ENCODE measurements at places on chromosomes 6 and 20. TPM values are rescaled to one million over a fixed set of nuclear protein-coding genes. Genes with fewer than 3 reads are reported as not detected.
A peak's percentile ranks its signal among the peaks of the same experiment; 100 is the strongest.

The CTCFL gene
- total RNA-seq: not detected

The MOCS1 gene
- total RNA-seq: 1.1 TPM

The FAM210B gene
- 2.2 TPM for total RNA-seq

The TSHZ2 gene
- 29.8 TPM for total RNA-seq

The SPTLC3 gene
- not detected for total RNA-seq

The CPNE5 gene
- total RNA-seq: 2.2 TPM

The ARMH2 gene
- total RNA-seq: 0.45 TPM

The SNAP25 gene
- total RNA-seq: 0.13 TPM

GRCh38 chr20:3738111-3739053 is 5.9 kb downstream of the HSPA12B start:
- no peak for ATAC-seq

- peak; percentile 62 for ATAC-seq
Observed at GRCh38 chr20:13312300-13312699, 91.2 kb downstream of the ISM1 start.

DNA sequence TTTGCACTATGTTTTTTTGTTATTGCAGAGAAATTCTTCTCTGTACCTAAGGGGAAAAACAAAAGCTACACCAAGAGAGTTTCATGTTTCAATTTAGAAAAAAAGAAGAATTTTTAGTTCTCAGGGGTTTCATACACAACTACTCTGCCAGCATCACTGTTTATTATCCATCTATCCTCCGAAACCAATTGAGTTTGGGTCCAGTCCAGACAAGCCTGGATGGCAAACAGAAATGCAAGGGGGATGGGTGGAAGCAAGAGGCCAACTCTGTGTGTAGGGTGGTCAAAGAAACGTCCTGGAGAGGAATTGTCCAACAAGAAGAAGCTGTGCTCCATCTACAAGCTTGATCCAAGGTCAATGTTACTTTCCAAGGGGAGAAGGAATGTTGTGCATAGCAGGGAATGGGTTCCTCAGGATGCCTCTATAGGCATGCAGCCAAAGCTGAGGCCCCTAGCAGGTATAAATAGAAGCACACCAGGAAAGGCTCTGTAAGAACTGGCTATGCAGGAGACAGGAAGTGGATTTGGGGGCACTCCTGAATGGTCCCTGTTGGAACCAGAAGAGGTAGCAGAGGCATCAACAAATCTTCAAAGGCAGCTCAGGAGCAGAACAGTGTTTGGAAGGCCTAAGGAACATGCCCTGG is 64.4 kb downstream of the FILIP1 start:
- ATAC-seq: no peak

GRCh38 chr6:164756142-164756541 is 553.3 kb downstream of the C6orf118 start:
- no peak for ATAC-seq

DNA sequence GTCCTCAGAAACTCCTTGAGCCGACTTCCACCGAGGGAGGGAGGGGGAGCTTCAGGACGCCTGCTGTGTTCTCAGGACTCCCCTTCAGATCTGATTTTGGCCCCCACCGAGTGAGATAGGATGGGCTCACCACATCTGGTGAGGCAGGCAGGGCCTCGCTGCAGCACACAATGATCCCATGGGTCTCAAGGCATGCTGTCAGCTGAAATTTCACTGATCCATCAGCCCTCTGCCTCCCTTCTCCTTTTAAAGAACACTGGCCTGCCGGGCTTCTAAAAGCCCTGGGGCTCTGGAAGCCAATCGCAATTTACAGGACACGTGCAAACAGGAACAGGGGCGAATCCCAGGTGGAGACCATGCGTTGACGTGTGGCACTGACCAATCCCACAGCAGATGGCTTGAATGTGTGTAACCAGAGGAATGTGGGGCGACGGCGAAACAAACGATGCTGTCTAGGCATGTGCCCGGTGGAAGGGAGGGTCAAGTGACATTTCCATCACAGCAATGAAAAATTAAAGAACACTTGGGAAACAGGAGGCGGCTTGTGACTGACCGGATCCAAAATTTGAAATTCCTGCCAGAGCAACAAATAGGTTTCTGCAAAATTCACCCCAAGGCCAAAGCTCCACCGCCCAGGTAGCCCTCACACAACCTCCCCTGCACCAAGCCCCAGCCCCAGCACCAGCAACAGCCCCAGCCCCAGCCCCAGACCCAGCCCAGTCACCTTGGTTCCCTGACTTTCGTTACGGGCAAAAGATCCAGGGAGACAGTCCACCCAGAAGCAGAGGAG is 167.1 kb upstream of the ZNF337 start:
- ATAC-seq: no peak

DNA sequence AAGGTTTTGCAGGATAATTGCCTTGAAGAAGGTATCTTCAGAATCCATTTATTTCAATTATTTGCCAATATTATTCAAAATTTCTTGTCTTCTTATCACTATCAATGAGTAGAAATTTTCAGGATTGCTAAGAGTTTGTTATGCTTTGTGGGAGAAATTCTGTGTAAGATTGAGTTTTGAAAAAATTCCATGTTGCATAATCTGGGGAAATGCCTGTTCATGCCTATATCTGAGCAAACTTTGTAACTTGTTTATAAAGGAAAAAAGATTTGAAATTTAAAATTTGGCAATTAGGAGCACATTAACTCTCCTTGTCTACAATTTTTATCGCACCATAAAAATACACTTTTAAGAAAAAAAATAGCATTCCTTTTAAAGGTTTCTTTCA is 39.8 kb upstream of the EDN1 start:
- ATAC-seq: no peak

DNA sequence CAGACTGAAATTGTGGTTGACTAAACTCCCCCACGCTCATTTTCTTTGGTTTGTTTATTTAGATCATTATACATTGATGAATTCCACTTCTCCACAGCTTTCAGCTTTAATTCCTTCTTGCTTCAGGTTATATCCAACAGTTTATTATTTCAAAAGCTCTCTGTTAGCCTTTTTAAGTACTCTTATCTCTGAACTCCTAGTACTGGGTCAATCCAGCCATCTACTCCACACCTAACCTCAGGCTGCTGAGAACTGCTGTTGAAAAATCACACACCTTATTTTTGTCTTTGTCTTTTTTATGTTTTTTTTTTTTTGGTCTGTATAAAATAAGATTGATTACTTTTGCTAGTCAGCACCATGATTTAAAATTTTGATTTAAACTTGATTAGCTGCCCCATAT is 32.9 kb downstream of the FLRT3 start:
- ATAC-seq: no peak

GRCh38 chr6:46281110-46281509 is 110.3 kb upstream of the ENPP5 start:
- ATAC-seq: no peak

DNA sequence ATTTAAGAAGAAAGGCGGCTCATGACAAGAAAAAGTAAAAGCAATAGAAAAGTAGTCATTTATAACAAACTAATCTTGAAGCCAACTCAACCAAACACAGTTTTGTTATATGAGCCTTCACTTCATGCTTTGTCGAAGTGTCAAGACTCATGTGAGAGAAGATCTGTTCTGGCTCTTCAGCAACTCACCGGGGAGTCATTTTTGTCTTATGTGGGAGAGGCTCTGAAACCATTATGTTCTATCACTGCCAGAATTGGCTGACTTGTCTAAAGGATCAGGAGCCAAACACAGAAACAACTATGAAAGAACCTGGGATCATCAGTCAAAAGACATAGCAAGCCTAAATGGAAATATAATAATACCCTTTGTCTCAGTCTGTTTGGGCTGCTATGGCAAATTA is 105.2 kb downstream of the CDK19 start:
- ATAC-seq: no peak

- ATAC-seq: no peak
Observed at GRCh38 chr6:138821519-138821918, 25.6 kb downstream of the ECT2L start.

GRCh38 chr6:157218371-157219198 is 104.7 kb downstream of the TMEM242 start:
- no peak for ATAC-seq

GRCh38 chr6:151292974-151293687 is 53.4 kb downstream of the AKAP12 start:
- ATAC-seq: no peak

Data from activated T-helper 17 cell treated with anti-CD3 and anti-CD28 coated beads, Interleukin-2, amount 50 U/mL, for 72 hours (primary cell).